Activated CD4-positive, alpha-beta T cell treated with anti-CD3 and anti-CD28 coated beads, Interleukin-2, amount 10 ng/mL, durations not matched to agents 7 days and 5 days (primary cell): ENCODE measurements at places on chromosomes 4 and X.

- no peak for DNase-seq
These were observed 26.9 kb upstream of the MAOA start for GRCh38 chrX:43629229-43629628.

GRCh38 chrX:13215729-13216128 is 104.1 kb downstream of the ATXN3L start:
- DNase-seq = no peak

DNA sequence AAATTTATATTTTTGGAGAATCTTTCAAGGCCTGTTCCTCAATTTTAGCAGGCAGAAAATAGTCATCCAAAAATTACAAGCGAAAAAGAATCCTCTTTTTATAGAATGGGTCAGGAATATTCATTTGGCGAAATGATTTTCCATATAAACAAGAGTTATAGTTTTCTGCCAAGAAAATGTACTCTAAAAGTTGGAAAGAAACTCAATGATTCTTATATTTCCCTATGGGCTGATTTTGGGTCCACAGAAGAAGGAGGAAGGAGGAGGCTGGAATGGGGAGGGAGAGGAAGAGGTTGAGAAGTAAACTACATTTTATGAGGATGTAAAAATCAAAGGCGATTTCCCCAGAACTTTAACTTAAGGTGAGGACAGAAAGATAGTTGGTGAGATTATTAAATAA is 159.3 kb downstream of the DCAF12L1 start:
- DNase-seq = no peak

- no peak for DNase-seq
These were observed 11.1 kb downstream of the TXLNG start for GRCh38 chrX:16797358-16797757.

GRCh38 chr4:102620697-102621497 is 119.7 kb downstream of the NFKB1 start:
- DNase-seq = no peak
